ENCODE measurements at places on chromosomes 1 and 21. TPM values are rescaled to one million over a fixed set of nuclear protein-coding genes. Genes with fewer than 3 reads are reported as not detected.

CA6 gene
- not detected for total RNA-seq

ARHGAP30 gene
- total RNA-seq, result not detected

SIPA1L2 gene
- 6.2 TPM for total RNA-seq

BCAN gene
- total RNA-seq, result not detected

KRTAP12-2 gene
- 1.8 TPM for total RNA-seq

DCST1 gene
- not detected for total RNA-seq

TRIM67 gene
- 0.06 TPM for total RNA-seq

All from A673 (cell line).